ENCODE measurements at places on chromosomes 7 and 10.
A peak's percentile ranks its signal among the peaks of the same experiment; 100 is the strongest.

GRCh38 chr10:123149568-123150270 lies 1.8 kb downstream of the HMX2 start:
- DNase-seq: no peak

DNA sequence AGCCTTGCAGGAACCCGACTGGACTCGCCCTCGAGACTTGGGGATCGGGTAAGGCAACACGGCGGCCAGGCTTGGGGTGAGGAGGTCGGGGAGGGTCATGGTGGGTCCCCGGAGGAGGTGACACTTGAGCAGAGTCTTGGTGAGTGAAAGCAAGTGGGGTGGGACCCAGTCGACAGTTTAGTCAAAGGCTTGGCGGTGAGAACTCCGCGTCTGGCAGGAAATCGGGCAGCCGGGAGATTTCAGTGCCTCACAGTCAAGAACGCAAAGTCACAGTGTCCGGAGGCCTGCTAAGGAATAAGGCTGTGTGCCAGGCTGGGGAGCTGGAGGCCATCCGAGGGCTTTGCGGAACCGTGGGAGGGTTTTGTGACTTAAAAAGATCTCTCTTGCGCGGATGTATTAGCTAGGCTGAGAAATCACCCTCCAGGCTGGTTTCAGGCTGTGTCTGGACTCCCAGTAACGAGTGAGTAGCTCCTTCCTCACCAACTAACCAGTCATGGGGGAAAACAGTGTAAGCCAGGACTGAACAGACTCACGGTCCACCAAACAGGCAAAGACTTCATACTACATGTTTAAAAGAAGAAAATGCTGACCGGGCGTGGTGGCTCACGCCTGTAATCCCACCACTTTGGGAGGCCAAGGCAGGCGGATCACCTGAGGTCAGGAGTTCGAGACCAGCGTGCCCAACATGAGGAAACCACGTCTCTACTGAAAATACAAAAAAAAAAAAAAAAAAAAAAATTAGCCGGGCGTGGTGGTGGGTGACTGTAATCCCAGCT lies 613 bp downstream of the AP5Z1 start:
- peak; percentile 13 for DNase-seq

DNA sequence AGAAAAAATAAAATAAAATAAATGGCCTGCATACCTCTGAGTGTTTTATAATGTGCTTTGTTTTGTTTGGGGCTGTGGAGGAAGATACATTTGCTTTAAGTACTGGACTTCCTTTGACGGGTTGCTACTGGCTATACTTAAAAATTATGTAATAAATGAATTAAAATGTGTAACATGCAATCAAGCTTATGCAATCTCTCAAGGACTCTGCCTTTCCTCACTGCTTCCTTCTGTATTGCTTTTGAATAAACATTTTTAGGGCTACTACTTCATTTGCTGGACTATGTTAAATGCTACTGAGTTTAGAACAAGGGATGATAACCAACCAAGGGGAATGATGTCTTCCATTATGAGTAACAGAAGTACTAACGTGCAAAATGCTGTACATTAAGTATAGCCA lies 91.6 kb downstream of the ETV1 start:
- no peak for DNase-seq

GRCh38 chr7:50092579-50093491 lies at the start of gene ZPBP:
Gene ZPBP (minus strand): TSS chr7:50093246. CDS start chr7:50093194, 52 bp downstream.
- no peak for DNase-seq

GRCh38 chr7:88169717-88170320 lies 50.0 kb downstream of the SRI start:
- DNase-seq: no peak

GRCh38 chr10:52502237-52502636 lies 188.2 kb downstream of the DKK1 start:
- DNase-seq: no peak

DNA sequence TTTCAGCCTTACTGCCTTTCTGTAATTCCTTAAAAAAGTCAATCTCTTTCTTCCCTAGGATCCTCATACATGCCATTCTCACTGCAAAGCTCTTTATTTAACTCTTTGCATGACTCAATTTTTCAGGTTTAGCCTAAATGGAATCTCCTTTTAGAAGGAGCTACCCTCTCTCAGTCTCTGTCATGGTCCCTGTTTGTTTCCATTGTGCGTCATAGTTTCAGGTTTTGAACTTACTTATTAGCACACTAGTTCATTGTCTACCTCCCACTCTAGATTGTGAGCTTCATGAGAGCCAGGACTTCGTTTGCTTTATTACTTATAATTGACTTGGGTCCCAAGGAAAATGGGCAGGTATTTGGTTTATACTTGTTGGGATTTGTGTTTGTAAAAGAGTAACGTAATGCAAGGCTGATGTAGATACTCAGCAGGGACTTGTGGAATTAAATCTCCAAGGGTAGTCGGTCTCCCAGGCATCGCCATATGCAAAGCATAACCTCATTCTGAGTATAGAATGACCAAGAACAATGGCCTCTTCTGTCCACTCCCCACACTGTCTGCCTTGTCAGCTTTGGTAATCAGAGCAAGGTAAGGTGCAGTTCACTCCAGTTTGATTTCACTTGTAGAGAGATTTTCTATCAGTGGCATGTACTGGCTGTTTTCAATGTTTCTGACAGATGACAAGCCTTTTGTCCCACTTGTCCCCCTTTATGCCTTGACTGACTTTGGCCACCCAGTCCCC lies 252.0 kb downstream of the SORCS3 start:
- DNase-seq: no peak

GRCh38 chr10:130141460-130141859 lies 5.3 kb downstream of the GLRX3 start:
- no peak for DNase-seq

GRCh38 chr7:36291387-36292316 lies 98.0 kb upstream of the ANLN start:
- peak; percentile 33 for DNase-seq

GRCh38 chr10:60465801-60466200 lies 76.1 kb upstream of the ANK3 start:
- DNase-seq: no peak

GRCh38 chr10:96280859-96281258 lies 9.5 kb upstream of the BLNK start:
- no peak for DNase-seq

Data from stimulated activated CD8-positive, alpha-beta memory T cell treated with anti-CD3 and anti-CD28 coated beads, Interleukin-15, amount 100 ng/mL, for 4 hours (primary cell).